ENCODE measurements at places on chromosomes 5 and 9.

DNA sequence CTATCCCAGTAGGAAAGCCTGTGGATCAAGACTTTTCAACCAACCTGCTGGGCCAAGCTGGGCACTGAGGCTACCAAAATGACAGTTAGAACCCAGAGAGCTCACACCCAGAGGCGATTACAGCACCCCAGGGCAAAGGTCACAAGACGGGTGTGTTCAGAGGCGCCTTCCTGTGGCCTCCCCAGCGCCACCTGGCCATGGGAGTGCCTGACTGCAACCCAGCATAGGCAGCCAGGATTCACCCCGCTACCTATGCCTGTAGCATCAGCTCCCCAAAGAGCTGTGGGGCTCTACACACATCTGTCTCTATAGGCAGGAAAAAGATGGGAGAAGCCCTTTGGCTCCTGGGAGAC is 33.5 kb downstream of the PDGFRB start:
- DNase-seq, result no peak

DNA sequence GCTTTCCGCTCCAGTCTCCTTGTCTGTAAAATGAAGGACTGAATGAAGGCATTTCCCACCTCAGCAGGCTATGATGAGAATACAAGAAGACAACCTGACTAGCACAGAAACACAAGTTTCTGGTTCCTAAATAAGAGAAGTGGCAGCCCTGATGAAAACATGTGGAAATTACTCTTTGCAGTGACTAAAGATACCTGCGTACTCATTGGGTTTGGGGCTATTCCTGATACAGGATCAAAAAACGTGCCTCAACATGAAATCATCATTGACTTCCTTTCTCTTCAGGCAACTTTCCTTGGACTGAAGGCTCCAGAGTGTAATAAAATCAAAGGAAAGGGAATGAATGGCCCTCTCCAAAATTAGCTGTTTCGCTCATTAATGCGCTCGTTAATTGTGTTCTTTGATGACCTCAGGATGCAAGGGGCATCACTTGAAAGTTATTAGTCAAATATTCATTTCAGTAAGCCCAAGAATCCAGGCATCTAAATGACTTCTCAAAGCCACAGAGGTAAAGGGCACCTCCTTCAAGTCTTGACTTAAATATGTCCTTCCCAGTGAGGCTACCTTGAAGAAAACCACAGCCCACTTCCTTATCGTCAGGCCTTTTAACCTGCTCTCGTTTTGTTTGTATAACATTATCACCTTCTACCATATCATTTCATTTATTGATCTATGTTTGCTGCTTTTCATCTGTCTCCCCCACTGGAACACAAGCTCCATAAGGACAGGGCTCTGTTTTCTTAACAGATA is 68.9 kb downstream of the RASEF start:
- no peak for DNase-seq

GRCh38 chr5:139177809-139178588 is 20.2 kb downstream of the SIL1 start:
- no peak for DNase-seq

- no peak for DNase-seq
Observed at GRCh38 chr5:131384616-131385214, 120.9 kb downstream of the CDC42SE2 start.

DNA sequence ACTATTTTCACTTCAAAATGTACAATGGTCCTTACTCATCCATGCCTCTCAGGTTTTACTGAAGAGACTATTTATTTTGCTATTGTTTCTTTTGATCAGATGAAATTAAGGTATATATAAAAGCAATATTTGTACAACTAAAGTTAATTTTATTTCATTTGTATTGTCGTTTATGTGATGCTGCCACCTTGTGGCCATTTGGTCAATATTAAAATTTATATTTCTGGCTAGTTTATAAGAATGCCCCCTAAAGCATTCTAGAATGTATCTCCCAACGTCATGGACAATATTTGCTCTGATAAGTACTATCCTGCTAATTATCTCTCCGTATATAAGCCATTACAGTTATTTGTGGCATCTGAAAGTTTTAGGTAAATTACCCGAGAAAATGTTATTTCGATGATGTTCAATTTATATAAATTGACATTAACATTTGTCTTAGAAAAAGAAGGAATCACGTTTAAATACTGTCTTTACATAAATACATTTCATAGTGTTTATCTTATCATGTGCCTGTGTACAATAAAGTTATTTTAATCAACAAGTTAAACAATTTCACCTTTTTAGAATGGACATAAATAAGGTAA is 680.0 kb downstream of the TAF11L14 start:
- DNase-seq, result peak; percentile 44
